ENCODE measurements at places on chromosomes 5 and 9. TPM values are rescaled to one million over a fixed set of nuclear protein-coding genes. Genes with fewer than 3 reads are reported as not detected.

DNA sequence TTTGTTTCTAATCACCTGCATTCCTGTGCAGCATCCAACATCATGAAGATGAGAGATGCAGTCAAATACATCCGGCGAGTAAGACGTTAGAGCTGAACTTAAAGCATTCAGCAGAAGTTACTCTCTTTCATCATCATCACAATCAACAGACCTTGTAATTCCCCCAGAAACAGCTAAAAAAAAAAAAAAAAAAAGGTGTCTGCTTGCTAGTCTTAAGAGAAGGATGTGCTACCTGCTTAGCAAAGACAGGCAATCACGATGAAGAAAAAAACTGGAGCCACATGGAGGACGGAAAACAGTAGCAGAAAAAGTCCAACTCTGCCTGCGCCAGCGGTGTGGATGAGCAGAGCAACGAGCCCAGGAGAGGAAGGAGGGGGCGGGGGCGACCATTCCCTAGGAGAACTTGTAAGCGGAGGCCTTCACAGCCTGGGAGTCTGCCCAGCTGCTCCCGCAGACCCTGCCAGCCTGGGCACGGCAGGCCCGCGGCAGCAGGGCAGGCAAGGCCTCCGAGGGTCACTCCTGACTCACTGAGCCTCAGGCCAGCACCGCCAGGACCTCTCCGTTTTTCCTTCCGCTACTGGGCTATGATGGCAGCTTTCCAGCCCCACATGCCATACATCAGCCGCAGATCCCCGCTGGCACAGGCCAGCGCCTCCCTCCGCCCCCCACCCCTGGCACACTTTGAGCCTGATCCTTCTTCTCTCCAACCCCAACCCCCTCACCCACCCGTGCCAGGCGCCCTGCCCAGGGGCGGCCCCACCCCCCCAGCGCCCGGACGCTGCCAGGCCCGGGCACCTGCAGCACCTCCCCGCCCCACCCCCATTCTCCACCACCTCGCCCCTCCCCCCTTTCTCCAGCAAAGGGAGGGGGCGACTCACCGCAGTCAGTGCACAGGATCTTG lies 1.4 kb downstream of the NRG2 start:
- DNase-seq, result peak; percentile 7

GRCh38 chr9:133991214-133991921 lies 756 bp downstream of the VAV2 start:
- no peak for DNase-seq

DNA sequence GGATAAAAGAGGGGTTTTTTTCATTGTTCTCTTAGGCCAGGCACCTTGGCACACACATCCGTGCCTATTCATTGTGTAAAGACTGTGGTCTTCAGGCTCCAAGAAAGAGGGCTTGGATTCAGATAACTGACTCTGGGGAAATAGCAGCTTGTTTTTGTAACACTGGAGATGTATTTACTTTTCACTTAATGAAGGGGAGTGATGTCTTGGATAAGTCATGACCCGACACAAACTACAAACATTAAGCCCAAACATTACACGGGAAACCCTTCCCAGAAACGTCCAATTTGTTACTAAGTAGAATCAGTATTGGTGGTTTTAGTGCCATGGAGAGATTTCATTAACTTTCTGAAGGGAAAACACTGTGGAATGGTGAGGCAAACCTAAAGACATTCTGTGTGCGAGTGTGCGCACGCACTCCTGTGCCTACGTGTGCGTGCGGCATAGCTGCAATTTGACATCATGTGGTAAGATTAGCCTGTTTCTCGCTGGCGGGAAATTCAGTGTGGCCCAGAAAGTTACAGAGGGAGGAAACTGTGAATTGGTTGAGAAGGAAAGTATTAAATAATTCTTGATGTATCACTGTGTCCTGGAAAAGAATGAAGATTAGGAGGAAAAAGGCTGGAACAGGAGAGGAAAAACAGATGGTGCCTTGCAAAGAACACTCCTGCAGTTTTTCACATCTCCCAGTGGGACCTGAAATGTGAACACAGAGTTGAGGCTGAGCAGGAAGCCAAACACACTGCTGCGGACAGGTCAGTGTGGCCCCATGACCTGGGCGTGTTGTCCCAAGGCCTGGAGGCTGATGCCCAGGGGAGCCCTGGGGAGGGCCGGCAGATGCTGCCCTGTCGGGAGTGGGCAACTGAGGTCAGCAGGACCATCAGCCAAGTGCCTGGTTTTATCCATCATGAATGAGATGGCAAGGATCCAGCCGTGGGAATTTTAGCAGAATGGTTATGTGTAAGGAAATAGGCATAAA lies 108.5 kb downstream of the GAS1 start:
- no peak for DNase-seq

- no peak for DNase-seq
These were observed 35.0 kb upstream of the HMHB1 start for GRCh38 chr5:143776951-143777350.

PCDHB4 gene
- 1.7 TPM for total RNA-seq

DNA sequence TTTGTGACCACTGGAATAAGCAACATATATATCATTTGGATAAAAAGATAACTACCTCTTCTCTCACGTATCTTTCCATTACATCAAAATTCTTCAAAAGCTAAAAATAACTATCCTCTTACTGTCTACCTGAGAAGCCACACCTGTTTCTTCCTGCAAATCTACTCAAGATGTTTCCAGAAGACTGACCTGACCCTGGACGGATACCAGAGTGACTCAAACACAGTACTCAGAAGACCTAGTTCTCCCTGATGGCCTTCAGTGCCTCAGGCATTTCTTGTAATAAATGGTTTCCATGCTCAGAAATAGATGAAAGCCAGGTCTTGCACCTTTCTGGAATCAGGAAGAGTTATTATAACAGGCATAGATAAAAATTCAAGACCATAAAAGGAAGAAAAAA lies 245.9 kb upstream of the PIK3R1 start:
- no peak for DNase-seq

DNA sequence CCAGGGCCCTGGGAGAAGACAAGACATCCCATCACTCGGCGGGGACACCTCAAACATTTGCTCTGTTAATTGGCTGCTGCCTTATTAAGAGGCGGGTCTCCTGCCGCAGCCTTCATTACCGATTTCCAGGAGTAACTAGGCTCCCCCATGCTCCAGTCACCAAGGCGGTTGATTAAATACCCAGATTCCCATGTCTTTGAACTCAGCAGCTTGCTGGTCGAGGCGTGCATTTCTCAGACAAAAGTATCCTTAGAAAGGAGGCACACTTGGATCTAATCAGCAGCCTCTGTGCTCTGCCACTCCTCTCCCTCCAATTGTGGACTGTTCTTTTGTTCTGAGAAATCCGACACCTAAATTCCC lies 228.8 kb downstream of the FSTL4 start:
- no peak for DNase-seq

SELENOP gene
- 228 TPM for total RNA-seq

- DNase-seq, result no peak
These were observed 15.5 kb downstream of the MEGF9 start for GRCh38 chr9:120698766-120699165.

DNA sequence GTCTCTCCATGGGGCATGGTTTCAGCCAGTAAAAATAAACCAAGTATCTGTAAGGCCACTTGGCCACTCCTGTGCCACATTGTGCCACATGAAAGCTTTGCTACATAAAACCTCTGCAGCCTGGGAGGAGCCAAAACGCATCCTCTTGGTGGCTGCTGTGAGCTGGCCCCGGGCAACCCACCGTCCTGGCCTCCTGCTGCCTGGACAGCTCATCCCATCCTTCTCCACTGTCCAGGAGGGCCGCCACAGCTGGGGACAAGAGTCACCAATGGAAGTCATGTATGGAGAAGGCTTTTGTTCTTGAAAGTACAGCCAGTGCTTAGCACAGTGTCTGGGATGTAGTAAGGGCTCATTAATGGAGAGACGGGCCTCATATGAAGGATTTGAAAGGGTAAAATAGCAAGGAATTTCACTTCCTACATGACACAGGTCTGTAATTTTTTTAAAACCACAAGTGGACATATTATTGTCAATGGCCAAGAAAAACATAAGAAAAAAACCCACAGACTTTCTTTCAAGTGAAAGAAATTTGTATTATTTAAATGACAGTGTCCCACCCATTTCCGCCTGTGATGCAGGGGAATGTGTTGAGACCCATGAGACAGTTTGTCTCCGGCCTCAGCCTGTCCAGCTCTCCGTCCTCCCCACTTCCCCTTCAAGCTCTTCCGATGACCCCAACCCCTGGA lies 6.6 kb downstream of the PTGES start:
- DNase-seq, result no peak

PCDHGA12 gene
- total RNA-seq, result 6.8 TPM

SLC45A2 gene
- total RNA-seq, result 0.09 TPM

DNA sequence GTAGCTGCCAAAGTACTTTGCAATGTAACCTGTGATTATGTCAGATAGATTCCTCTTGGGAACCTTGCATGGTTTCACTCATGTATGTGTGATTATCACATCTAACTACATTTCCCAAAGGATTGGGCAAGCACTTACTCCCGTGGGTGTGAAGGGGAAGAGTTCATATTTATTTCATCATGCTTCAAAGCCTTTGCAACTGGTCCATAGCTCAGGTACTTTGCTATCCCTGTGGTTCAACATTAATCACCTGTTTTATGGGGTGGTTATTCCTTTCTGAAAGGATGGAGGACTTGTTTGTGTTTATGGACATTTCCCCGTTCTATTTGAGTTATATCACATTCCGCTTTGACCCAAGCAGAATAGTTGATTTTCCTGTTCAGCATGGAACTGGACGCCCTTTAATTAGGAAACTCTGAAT lies 13.6 kb upstream of the ERMP1 start:
- DNase-seq, result no peak

PAEP gene
- total RNA-seq, result not detected
